ENCODE measurements at places on chromosomes 1 and 21.

GRCh38 chr1:74065081-74065480 lies 132.9 kb downstream of the LRRIQ3 start:
- DNase-seq: no peak

DNA sequence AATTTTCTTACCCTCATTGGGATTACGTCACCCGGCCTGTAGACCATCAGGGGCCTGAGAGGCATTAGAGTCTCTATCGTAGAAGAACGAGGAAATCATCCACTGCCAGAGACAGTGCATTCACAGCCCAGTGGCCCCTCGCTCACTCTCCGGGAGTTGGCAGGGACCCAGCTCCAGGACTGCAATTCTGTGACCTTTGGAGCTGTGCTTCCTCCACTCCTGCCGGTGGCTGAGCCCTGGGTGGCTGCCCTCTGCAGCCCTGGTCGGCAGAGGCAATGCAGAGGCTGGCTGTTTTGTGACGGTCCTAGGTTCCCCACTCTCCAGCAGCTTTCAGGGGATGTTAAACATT lies 12.7 kb downstream of the SLC37A1 start:
- DNase-seq: no peak

GRCh38 chr1:24999426-24999825 lies 69.3 kb upstream of the RUNX3 start:
- DNase-seq: no peak

DNA sequence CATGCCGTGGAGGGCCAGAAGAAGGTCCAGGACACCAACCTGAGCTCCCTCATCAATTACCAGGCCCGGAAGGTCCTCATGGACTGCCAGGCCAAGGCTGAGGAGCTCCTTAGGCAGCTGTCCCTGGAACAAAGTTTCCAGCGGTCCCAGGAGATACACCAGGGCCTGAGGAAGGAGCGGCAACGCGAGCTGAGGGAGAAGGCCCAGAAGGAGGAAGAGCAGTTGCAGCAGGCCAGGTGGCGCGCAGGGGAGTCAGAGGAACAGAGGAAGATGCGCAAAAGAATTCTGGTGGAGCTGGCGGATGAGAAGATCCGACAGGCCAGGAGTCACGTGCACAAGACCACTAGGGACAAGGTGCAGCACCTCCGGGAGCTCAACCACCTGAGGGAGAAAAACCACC lies 1.5 kb downstream of the CCDC185 start:
- DNase-seq: no peak

DNA sequence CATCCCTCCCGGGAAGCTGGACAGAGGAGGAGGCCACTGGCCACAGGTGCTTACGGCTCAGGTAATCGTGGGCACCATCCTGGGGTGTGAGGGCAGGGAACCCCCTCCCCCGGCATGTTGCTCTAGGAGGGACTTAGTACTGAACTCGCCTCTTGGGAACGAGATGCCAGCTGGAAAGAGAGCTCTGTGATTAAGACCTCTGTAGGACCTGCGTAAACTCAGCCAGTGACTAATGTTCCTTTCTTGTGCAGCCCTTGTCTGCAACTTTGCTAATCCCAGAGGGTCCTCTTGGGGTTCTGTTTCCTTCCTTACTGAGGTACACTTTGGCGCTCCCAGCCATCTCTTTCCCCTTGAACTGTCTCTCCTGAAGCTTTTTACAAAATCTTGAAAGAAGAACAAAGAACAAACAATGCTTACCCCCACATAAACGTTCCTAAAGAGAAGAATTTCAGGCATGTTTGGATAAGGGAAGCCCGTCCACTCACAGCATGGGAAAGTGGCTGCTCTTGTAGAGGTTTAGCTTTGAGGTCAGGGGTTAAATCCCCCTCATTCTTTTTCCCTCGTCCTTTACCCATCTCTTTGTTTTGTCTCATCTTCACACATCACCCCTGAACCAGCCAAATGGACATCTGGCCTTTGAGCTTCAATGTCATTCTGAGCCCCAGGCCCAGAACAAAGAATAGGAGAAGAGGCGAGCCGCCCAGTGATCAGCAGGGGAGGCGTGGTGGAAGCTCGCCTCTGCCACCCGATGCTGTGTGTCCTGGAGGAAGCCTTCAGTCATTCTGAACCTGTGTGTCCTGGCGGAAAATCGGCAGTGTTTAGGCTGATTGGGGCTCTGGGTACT lies 37.4 kb downstream of the CITED4 start:
- DNase-seq: no peak

GRCh38 chr1:172084876-172085275 lies 243.6 kb downstream of the DNM3 start:
- DNase-seq: no peak

GRCh38 chr21:35226968-35227744 lies 178.1 kb upstream of the RUNX1 start:
- DNase-seq: no peak

GRCh38 chr1:188782220-188782841 lies 1695.3 kb downstream of the BRINP3 start:
- no peak for DNase-seq

- DNase-seq: no peak
Observed at GRCh38 chr1:57707631-57708030, 283.8 kb upstream of the DAB1 start.

- DNase-seq: no peak
Observed at GRCh38 chr1:110752941-110753725, 78.4 kb upstream of the KCNA3 start.

- DNase-seq: no peak
Observed at GRCh38 chr1:239276051-239276450, 110.3 kb upstream of the CHRM3 start.

DNA sequence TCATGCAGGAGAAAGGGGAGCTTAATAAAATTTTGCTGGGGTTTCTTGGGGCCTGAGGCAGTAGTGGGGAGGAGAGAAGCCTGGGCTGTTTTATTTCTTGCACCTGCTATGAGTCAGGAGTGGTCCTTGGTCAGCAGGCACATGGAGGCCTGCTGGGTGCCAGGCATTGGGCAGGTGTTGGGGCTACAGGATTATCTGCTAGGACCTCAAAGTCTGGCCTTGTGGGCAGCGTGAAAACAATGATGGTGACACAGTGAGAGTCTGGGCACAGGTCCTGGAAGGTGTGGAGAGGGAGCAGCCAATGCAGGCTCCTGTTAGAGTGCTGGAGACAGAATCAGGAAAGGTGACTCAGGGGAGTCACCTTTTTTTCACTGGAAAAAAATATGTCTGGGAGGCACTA lies 17.2 kb downstream of the ROR1 start:
- no peak for DNase-seq

- DNase-seq: no peak
Observed at GRCh38 chr1:52403566-52404115, 582 bp downstream of the ORC1 start.

DNA sequence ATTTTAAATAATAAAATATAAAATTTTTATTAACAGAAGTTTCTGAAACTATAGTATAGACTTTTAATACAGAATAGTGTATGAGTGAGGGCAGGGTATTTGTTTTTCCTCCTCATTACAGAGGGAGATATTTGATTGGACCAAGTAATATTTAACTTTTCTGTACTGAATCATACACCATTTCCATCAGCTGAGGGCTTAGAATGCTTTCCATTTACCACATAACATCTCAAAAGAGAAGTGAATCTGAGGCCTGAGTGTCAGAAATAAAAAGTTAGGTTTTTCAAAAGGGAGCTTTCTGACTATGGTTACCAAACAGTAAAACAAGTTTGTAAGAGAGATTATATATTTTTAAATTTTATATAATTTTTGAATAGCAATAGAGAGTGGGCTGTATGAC lies 29.5 kb downstream of the TLCD4 start:
- DNase-seq: no peak

DNA sequence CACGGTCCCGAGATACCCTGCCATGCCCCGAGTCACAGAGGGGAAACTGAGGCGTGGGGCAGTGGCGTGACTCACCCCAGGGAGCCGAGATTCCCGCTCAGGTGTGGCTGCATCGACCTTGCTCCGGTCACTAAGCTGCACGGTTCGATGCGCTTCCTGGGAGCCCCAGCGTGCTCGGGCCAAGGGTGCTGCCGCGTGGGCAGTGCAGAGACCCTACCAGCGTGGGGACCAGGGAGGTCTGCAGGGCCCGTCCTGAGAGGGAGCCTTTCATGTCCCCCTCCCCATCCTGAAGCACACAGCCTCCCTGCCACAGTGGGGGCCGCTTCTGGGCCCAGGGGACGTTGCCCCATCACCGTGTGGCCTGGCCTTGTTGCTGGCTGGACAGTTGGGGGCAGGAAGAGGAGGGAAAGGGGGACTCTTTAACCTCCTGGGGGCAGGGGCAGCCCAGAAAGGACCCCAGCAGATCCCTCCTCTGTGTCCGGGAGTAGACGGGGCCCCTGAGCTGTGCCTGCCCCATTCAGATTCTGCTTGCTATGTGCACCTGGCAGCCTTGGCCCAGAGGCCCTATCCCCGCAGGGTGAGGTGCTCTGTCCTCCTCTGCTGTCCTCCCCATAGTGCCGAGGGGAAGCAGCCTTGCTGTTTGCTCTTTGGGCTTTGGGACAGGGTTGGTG lies 52.3 kb downstream of the COL18A1 start:
- DNase-seq: no peak

GRCh38 chr1:13799502-13800283 lies 99.7 kb downstream of the PRDM2 start:
- DNase-seq: no peak

- no peak for DNase-seq
Observed at GRCh38 chr1:117606649-117607430, 992 bp downstream of the TENT5C start.

GRCh38 chr1:111221633-111222291 lies 5.8 kb upstream of the CHI3L2 start:
- DNase-seq: no peak

DNA sequence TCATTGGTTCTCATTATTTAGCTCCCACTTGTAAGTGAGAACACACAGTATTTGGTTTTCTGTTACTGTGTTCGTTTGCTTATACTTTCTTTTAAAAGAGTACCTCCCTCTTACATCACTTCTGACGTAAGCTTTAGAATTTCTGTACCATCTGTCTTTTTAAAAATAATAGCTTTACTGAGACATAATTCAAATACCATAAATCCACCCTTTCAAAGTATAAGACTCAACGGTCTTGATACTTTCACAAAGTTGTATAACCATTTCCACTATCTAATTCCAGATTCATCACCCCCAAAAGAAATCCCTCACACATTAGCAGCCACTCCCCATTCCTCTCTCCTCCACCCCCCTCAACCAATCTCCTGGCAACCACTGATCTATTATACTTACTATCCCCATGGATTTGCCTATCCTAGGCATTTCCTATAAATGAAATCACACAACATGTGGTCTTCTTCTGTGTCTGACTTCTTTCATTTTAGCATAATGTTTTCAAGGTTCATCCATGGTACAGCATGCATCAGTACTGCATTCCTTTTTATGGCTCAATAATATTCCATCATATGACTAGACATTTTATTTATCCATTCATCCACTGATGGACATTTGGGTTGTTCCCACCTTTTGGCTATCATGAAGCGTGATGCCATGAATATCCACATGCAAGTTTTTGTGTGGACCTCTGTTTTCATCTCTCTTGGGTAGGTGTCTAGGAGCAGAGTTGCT lies 104.7 kb downstream of the HLCS start:
- no peak for DNase-seq

DNA sequence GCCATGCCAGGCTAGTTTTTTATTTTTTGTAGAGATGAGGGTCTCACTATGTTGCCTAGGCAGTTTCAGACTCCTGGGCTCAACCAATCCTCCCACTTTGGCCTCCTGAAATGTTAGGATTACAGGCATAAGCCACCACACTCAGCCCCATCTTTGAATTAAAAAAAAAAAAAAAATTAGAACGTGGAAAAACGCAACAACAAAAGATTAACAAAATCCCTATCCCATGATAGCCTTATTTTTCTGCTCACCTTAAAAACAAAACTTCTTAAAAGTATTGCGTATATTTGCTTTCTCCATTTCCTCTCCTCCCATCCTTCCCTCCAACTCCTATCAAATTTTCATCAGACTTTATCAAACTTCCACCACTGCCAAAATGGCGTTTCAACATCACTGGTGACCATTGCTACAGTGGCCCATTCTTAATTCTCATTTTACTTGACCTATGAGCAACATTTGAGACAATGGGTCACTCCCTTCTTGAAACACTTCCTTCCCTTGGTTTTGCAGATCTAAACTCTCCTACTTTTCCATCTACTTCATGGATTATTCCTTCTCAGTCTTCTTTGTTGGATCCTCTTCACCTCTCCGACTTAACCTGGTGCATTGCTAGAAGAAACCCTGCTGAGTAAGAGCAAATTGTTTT lies 579 bp upstream of the ZNF684 start:
- DNase-seq: no peak

DNA sequence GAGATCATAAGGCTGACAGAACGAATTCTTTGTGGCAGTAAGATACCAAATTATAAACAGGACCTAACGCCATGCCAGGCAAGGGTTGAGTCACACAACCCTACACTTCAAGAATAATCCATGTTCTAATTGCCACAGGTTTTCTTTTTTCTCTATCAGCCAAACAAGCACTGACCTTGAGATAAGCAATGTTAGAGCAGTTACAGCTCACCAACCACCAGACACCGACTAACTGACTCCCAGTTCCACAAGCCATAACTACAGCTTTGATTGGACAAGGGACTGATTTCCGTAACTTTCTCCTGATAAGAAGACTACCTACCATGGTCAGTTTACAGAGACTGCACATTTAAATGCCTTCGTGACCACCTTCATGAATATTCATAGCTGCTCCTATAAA lies 149.6 kb downstream of the PTPRU start:
- DNase-seq: no peak
